ENCODE measurements at places on chromosomes 7 and 10.

GRCh38 chr7:143172354-143172753 lies 10.9 kb upstream of the TAS2R39 start:
- peak; percentile 2 for DNase-seq

- DNase-seq, result no peak
Observed at GRCh38 chr7:4188651-4189050, 493.4 kb upstream of the FOXK1 start.

- no peak for DNase-seq
Observed at GRCh38 chr10:89985446-89985845, 284.1 kb downstream of the KIF20B start.

- peak; percentile 14 for DNase-seq
Observed at GRCh38 chr7:79553811-79554555, 100.5 kb upstream of the MAGI2 start.

DNA sequence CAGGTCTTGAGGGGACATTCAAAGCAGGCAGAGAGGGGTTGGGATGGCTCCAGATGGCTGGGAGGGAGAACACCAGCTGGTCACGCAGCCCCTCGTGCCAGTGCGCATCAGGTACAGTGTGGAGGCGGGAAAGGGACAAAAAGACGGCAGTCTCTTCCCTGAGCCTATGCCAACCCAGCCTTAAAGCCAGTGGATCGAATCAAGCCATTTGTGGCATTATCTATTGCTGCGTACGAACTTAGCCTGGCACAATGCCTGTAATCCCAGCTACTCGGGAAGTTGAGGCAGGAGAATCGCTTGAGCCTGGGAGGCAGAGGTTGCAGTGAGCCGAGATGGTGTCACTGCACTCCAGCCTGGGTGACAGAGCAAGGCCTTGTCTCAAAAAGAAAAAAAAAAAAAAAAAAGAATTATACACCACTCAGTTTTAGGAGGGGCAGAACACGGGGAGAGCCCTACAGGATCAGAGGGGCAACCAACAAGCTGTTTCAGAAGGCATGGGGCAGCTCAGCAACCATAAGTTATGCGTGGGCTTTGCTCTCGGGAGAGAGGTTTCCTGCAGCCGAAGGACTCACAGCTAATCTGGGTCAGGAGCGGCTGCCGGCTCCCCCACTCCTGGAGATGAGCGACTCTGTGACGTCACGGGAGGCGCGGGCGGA lies 356 bp upstream of the NDUFB2 start:
- DNase-seq, result peak; percentile 93

DNA sequence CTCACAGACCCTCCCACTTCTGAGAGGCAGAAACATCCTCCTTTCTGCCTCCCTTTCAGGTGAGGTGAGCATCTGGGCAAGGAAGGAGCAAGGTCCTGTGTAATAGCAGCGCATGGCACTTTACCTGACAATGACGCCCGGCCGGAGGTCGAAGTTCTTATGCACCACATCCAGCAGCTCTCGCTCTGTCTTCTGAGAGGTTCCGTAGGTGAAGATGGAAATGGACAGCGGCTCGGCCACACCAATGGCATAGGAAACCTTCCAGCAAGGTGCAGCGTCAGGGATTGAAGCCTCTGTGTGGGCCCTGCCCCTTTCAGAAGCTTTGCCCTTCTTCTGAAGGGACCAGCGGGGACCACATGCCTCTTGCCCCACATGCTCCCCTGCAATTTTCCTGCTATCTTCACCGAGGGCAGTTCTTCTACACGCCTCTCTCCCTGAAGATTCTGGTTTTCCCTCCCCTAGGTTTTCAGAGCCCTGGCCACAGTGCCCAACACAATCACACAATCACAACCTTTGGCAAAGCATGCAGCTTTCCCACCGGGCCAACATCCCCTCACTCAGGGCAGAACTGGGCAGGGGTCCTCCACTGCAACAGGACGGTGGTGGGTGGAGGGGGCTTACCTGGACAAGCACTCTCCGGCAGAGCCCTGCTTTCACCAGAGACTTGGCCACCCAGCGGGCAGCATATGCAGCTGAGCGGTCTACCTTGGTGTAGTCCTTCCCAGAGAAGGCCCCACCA lies 14.9 kb downstream of the MAT1A start:
- DNase-seq, result no peak

DNA sequence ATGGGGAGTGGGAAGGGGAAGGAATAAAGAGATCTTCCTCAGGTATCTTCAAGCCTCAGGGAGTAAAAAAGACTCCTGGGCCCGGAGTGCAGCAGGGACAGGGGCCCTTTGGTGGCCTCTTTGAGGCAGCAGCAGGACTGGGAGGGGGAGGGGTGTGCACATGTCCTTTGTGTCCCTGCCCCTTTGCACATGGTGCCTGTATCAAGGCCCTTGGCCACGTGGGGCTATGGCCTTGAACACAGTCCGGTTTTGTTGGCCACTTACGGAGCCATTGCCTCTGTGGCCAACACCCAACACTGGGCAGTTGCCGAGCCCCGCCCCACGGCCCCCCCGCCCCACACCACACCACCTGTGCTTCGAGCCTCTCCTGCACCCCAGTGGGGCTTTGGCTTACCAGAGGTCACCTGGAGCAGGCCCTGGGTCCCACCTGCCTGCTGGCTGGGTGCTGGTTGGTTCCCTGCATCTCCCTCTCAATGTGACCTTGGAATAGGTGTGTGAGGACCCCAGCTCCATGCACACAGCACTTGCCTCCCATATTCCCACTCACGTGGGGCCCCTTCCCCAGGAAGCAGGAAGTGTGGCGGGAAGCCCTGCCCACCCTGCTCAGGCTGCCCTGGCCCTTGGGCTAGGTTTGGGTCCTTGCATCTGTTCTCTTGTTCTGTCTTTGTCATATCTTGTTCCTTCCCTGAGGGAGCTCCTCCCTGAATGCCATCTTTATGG lies 5.4 kb downstream of the SAP25 start:
- no peak for DNase-seq

DNA sequence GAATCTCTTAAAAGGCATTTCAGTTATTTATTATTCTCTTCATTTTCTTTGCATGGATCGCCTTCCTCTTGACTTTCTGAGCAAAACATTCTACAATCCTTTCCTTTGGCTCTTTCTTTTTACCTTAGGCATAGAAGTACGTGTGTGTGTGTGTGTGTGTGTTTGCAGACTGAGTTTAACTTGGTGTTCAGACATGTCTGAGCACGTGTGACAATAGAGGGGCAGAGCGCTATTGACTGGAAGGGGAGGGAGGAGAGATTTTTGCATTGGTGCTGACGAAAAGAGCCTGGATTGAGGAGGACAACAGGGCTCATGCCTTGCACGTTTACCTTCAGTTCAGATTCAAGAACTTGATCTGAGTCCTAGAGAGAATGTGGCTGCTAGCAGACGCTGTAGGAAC lies 129.8 kb downstream of the SEC23IP start:
- DNase-seq, result no peak

Data from fibroblast of skin of back (primary cell).